Spleen (tissue), 13 donors: ENCODE measurements at places on chromosomes 1 and 21.
A peak's percentile ranks its signal among the peaks of the same experiment; 100 is the strongest.

DNA sequence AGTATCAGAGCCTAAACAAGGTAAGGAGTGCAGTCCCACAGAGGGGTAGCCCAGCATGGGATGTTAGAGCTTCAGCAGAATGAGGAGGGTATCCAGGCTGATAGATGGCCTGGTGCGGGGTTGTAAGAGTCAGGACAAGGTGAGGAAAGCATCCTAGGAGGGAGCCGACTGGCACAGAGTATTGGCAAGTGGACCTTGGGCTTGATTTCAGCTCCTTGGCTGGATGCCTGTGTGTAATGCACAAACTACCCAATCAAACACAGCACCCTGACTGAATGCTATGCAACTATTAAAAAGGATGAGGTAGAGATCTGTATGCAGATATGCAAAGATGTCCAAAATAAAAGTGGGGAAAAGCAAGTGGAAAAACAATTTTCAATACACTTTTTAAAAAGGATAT lies 18.0 kb downstream of the DENND2C start:
- no peaks in the 10 kb centered on the region for H3K27me3 ChIP-seq
- no peak overlapping the region for H3K27ac ChIP-seq
- H3K36me3 ChIP-seq = no peaks in the 10 kb centered on the region
- H3K4me3 ChIP-seq = no peak overlapping the region

DNA sequence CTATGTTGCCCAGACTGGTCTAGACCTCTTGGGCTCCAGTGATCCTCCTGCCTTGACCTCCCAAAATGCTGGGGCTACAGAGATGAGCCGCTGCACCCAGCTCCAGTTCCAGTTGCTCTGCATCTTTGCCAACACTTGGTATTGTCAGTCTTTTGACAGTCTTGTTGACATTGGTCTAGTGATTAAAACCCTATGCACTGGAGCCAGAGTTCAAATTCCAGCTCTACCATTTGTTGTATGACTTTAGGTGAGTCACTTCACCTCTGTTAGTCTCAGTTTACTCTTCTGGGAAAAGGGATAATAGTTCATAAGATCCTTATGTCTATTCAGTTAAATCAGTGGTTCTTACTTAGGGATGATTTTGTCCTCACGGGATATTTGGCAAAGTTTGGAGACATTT lies 32.9 kb upstream of the MED18 start:
- no peaks in the 10 kb centered on the region for H3K4me1 ChIP-seq
- no peaks in the 10 kb centered on the region for H3K36me3 ChIP-seq

DNA sequence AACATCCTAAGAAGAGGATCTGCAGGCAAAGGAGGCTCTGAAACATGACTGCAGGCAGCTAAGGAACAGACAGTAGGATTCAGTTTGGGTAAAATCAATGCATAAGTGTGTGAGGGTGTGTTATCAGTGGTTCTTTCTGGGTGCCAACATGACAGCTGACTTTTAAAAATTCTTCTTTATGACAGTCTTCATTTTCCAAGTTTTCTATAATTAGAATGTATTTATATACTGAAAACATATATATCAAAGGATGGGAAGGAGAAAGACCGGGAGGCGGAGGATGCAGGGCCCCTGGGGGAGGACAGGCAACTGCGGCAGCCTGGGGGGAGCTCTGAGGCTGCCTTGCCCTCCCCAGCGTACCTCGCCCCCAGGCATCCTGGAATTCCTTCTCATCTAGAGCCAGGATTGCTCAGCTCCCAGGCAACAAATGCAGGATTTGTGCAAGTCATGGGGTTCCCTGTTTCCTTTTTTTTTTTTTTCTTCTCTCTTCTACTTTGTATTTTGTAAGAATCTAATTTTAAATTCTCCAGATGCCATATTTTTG lies 104.8 kb downstream of the CSMD2 start:
- DNase-seq = no peak
- peaks cover 6% of the 10 kb centered on the region for H3K27me3 ChIP-seq
- no peak overlapping the region for H3K4me3 ChIP-seq
- H3K4me1 ChIP-seq = no peaks in the 10 kb centered on the region
- no peaks in the 10 kb centered on the region for H3K36me3 ChIP-seq

DNA sequence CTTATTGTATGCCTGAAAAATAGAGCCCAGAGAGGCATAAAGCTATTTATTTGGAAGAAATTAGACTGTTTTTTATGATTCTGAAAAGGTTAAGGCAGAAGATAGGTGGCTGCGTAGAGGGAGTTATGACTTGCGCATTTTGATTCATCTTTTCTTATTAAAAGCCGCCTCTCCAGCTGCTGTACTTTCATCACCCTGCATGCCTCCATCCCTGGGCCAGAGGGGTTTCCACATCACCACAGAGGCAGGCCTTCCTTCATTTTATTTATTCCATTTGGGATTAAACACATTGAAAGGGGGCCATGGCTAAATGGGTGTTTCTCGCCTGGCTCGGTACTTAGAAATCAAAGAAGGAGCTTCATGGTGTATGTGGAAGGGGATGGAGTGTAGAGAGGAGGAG lies 14.6 kb upstream of the RGS8 start:
- no peak for DNase-seq
- H3K27ac ChIP-seq = no peak overlapping the region
- H3K36me3 ChIP-seq = no peaks in the 10 kb centered on the region
- no peaks in the 10 kb centered on the region for H3K4me1 ChIP-seq
- no peak overlapping the region for H3K4me3 ChIP-seq
- peaks cover 21% of the 10 kb centered on the region for H3K27me3 ChIP-seq

GRCh38 chr1:8216005-8216404 lies 101.9 kb upstream of the SLC45A1 start:
- H3K4me3 ChIP-seq = no peak overlapping the region
- H3K27ac ChIP-seq = no peak overlapping the region
- H3K36me3 ChIP-seq = no peaks in the 10 kb centered on the region
- H3K27me3 ChIP-seq = peaks cover 58% of the 10 kb centered on the region
- no peak for DNase-seq
- peaks cover 28% of the 10 kb centered on the region for H3K4me1 ChIP-seq

- H3K4me3 ChIP-seq = no peak overlapping the region
- no peaks in the 10 kb centered on the region for H3K36me3 ChIP-seq
- peaks cover 6% of the 10 kb centered on the region for H3K27me3 ChIP-seq
- DNase-seq = no peak
- H3K27ac ChIP-seq = no peak overlapping the region
These were observed 169.3 kb upstream of the CSF3R start for GRCh38 chr1:36652011-36652410.

DNA sequence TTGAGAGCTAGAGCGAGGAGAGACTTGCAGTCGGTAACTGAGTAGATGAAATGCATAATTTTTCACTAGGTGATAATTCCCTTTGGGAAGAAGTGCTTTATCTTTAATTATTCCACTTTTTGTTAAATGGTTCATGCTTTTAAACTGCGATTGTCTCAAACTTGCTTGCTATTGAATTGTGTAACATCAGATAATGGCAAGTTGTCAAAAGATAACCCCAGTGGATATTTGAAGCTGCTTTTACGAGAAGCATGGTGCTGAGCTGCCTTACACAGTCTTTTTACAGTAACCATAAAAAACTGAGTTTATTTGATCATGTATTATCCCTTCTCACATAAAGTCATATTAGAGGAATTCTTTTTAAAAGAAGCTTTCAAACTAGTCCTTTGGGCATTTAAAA lies 30.2 kb downstream of the TMEM50B start:
- DNase-seq = no peak
- H3K27me3 ChIP-seq = no peaks in the 10 kb centered on the region
- no peaks in the 10 kb centered on the region for H3K36me3 ChIP-seq
- H3K27ac ChIP-seq = no peak overlapping the region
- H3K4me1 ChIP-seq = peaks cover 10% of the 10 kb centered on the region

GRCh38 chr21:28883931-28884330 lies 108.7 kb downstream of the LTN1 start:
- H3K4me1 ChIP-seq = peaks cover 23% of the 10 kb centered on the region
- DNase-seq = no peak
- H3K27ac ChIP-seq = peak overlapping the region; percentile 94
- H3K36me3 ChIP-seq = peaks cover 36% of the 10 kb centered on the region

- no peak overlapping the region for H3K4me3 ChIP-seq
- H3K4me1 ChIP-seq = peaks cover 52% of the 10 kb centered on the region
- no peaks in the 10 kb centered on the region for H3K27me3 ChIP-seq
- no peaks in the 10 kb centered on the region for H3K36me3 ChIP-seq
- DNase-seq = no peak
These were observed 5.0 kb upstream of the KIF21B start for GRCh38 chr1:201028461-201028889.

GRCh38 chr1:14600405-14601112 lies 2.1 kb downstream of the KAZN start:
- no peaks in the 10 kb centered on the region for H3K36me3 ChIP-seq
- peaks cover 40% of the 10 kb centered on the region for H3K4me1 ChIP-seq
- peaks cover 25% of the 10 kb centered on the region for H3K27me3 ChIP-seq
- DNase-seq = no peak
- H3K27ac ChIP-seq = no peak overlapping the region

DNA sequence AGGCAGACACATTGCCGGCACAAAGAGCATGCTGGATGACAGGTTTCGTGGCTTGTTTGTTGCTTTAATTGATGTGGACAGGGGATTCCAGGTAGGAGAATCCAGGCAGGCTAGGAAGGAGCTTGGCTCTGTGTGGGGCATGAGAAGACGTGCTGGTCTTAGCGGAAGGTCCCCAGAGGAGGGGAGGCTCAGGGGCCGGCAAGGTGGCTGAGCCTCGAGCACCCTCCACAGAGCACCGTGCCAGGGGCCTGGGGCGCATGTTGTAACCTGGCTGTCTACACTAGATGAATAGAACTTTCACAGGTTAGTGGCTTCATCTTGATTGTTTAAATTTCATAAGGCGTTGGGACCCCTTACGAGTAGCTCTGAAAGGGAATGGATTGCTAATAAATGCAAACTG lies 223.1 kb downstream of the CAMTA1 start:
- peak; percentile 38 for DNase-seq
- H3K27me3 ChIP-seq = no peaks in the 10 kb centered on the region
- H3K27ac ChIP-seq = no peak overlapping the region
- no peaks in the 10 kb centered on the region for H3K4me1 ChIP-seq

DNA sequence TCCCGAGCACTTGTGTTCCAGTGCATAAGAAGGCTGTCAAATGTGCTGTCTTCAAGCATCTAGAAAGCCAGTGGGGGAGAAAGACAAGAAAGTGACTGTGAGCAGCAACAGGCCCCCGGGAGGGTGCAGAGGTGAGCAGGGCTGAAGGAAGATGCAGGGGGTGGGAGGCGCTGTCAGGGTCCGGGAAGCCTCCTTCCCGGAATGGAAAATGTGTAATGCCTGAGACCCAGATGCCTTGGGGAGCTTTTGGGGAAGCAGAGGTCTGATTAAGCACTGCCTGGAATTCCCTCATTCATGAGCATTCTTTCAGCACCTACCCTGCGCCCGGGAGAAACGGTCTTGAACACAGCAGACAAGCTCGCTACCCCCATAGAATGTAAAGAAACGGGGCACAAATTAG lies 1.3 kb downstream of the NPHP4 start:
- H3K4me1 ChIP-seq = peaks cover 19% of the 10 kb centered on the region
- H3K36me3 ChIP-seq = no peaks in the 10 kb centered on the region
- H3K27me3 ChIP-seq = no peaks in the 10 kb centered on the region
- H3K27ac ChIP-seq = no peak overlapping the region

DNA sequence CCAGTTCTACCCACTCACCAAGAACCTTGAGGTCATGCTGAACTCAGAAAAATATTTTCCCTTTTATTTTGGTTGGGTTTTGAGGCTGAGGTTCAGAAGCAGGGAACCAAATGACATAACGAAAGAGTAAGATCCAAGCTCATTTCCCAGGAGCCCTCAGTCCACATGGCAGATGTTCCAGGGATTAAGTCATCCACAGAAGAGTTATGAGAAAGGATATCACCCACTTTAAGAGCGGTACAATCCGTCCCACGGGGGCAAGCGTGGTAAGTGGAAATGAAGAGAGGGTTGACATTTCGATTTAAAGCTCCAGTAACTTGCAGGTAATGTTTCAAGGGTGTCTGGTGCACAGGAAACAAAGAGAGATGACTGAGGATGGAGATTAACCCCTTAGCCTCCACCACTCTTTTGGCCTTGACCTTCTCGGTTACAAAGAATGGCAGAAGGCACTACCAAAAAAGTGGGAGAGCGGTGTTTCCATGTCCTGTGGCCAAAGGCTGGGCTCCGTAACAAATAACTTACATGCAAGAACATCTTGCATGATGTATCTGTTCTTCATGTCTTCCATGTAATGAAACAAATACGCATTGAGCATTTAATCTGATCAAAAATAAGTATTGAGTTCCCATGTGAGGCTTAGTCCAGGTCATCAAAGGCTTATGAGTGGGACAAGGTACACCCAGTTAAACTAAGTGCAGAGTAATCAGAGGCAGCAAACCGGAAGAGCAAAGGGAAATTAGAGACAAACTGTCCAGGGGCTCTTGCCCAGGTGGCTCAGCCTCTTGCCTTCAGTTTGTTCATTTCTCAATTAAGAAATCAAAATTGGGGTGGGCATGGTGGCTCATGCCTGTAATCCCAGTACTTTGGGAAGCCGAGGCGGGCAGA lies 241.4 kb downstream of the TOMM20 start:
- no peak overlapping the region for H3K27ac ChIP-seq
- H3K4me1 ChIP-seq = no peaks in the 10 kb centered on the region
- no peak overlapping the region for H3K4me3 ChIP-seq
- no peaks in the 10 kb centered on the region for H3K36me3 ChIP-seq

DNA sequence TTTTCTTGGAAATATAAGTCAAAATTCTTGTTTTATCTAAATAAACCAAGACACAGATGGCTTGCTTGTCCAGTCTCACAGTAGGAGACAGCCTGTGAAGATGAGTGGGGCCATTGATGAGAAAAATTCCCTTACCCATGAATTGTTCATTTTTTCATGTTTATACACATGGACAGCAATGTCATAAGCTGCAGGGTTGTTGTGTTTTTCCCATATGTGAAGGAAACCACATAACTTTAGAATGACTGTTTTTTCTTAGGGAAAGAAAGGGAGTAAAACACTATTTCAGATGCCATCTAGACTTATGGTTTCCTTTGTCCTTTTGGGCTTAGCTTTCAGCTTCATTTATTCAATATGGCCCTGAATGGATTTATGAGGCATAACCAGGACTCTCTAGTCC lies 622.5 kb upstream of the NR5A2 start:
- no peak overlapping the region for H3K4me3 ChIP-seq
- no peak for DNase-seq
- H3K36me3 ChIP-seq = no peaks in the 10 kb centered on the region
- H3K27ac ChIP-seq = no peak overlapping the region
- peaks cover 3% of the 10 kb centered on the region for H3K4me1 ChIP-seq
- no peaks in the 10 kb centered on the region for H3K27me3 ChIP-seq

DNA sequence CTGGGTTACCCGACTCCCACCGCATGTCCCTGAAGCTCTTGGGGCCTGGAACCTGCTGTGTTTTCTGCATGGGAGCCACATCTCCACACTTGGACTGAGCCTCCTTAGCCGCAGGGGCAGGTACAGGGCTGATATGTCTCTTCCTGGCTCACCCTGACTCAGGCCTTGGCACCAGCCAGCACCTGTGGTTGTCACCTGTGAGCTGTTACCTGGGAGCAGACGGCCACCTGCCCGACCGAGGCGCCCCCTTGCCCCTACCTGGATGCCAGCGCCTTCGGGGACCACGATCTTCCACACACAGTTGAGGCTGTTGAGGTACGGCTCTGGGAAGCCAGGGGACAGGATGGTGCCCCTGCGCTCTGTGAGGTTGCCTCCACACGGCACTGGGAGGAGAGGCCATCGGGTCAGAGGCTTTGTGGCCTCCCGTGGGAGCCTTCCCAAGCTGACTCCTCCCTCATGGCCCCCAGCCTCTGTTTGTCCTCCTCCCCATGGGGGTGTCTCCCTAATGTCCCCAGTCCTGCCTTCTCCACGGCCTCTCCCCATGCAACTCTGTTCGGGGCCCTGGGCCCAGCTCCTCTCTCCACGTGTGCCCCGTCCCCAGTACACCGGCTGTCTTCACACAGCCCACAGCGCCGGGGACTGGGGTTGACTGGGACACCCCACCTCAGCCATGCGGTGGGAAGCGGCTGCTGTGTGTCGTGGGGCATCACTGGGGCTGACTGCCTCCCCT lies 152.0 kb downstream of the ZSCAN20 start:
- H3K27me3 ChIP-seq = peaks cover 3% of the 10 kb centered on the region
- no peak overlapping the region for H3K4me3 ChIP-seq
- H3K27ac ChIP-seq = no peak overlapping the region
- DNase-seq = no peak
- no peaks in the 10 kb centered on the region for H3K4me1 ChIP-seq
